Aorta (tissue), 5 donors: ENCODE measurements at places on chromosomes 1 and 21. TPM values are rescaled to one million over a fixed set of nuclear protein-coding genes. Genes with fewer than 3 reads are reported as not detected.

The LCE1C gene
- total RNA-seq: not detected

The RASAL2 gene
- 34.2 TPM for total RNA-seq

The YBX1 gene
- total RNA-seq: 498 TPM

The RPE65 gene
- total RNA-seq: not detected

The IL6R gene
- total RNA-seq: 18.2 TPM

The CCDC30 gene
- total RNA-seq: 2.3 TPM

The CTSK gene
- total RNA-seq: 107 TPM

The PRDM16 gene
- total RNA-seq: 61.9 TPM

The C1orf141 gene
- not detected for total RNA-seq

The LHX8 gene
- total RNA-seq: not detected

The RGS4 gene
- 22.1 TPM for total RNA-seq

The ERG gene
- 113 TPM for total RNA-seq

The TMOD4 gene
- total RNA-seq: not detected

The KCNA3 gene
- total RNA-seq: 0.97 TPM

The CHIT1 gene
- total RNA-seq: 1.3 TPM

The OLIG2 gene
- total RNA-seq: not detected

The MAP3K21 gene
- total RNA-seq: 1.3 TPM

The ZBTB21 gene
- total RNA-seq: 52.8 TPM

The FCRL5 gene
- total RNA-seq: 0.63 TPM

The OVAAL gene
- total RNA-seq: not detected

The GIPC2 gene
- total RNA-seq: 2.8 TPM
